ENCODE measurements at places on chromosomes 6 and 20. TPM values are rescaled to one million over a fixed set of nuclear protein-coding genes. Genes with fewer than 3 reads are reported as not detected.
A peak's percentile ranks its signal among the peaks of the same experiment; 100 is the strongest.

DNA sequence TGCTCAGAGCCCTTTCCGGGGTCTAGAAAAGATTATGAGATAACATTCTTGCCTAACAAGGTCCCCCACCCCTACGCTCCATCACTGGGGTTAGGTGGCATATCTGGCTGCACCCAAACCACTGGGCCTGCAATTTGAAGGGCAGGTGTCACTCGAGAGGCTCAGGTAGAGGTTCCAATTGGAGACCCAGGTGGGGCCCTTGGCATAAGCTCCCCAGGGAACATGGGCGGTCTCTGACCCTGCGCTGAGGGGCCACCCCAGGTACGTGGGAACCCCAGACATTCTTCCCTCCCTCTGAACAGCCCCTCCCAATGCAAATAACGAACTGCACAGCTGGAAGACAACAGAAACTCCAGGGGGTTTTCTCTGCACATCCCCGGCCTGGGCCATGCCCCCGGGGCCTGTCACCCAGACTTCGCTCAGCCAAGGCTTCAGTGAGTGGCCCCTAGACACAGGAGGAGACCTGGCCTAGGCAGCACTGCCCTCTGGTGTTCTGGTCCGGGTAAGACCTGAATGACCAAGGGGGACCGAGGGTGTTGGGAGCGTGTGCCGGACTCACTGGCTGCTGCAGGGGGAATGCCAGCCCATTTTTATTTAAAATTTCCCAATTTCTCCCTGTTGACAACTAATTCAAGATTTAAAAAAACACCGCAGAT, 47.5 kb downstream of the DSTN start:
- no peak overlapping the region for H3K4me3 ChIP-seq
- peak; percentile 64 for DNase-seq
- no peaks in the 10 kb centered on the region for H3K27me3 ChIP-seq
- no peaks in the 10 kb centered on the region for H3K36me3 ChIP-seq
- peaks cover 3% of the 10 kb centered on the region for H3K4me1 ChIP-seq

The PPIL6 gene
- total RNA-seq = 2.4 TPM

GRCh38 chr6:127879685-127880084, 21.2 kb downstream of the THEMIS start:
- DNase-seq = no peak
- no peaks in the 10 kb centered on the region for H3K27me3 ChIP-seq
- no peaks in the 10 kb centered on the region for H3K36me3 ChIP-seq
- H3K27ac ChIP-seq = no peak overlapping the region
- no peak overlapping the region for H3K4me3 ChIP-seq
- H3K4me1 ChIP-seq = no peaks in the 10 kb centered on the region

GRCh38 chr20:20887593-20888265, 175.3 kb upstream of the RALGAPA2 start:
- no peaks in the 10 kb centered on the region for H3K36me3 ChIP-seq
- H3K27me3 ChIP-seq = no peaks in the 10 kb centered on the region

DNA sequence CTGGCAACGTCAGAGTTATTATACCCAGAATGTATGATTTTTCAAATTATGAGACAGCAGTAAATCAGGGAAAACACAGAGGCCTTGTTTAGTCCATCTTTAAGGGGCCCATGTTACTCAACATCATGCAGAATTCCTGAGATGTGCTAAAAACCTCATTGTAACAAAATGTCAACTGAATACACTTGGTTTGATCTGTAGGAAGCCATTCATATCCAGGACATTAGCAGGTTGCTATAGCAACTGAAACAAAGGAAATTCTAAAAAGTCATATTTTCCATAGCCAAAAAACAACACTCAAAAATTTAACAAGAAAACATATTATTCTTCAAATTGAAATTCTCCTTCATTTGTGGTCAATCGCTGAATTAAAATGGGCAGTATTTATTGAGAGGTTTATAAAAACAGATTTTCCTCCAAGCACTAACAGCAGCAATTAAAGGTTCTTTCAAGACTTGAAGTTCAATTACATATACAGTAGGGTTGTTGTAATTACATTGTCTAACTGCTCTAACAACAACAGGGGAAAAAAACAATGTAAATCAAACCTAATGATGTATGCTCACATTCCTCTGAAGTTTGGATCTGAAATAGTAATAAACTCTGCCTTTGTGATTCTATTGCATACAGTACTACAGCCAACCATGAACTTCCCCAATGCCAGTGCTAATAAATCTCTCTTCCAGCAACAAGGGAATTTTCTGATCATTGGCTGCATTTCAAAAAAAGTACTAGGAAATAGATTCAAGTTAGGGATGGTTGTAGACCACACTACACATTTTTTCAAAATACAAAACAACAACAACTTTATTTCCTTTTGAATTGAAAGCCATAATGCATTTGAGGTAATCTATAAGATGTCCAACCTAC, 34.9 kb downstream of the COL12A1 start:
- no peak overlapping the region for H3K27ac ChIP-seq
- H3K27me3 ChIP-seq = no peaks in the 10 kb centered on the region
- no peaks in the 10 kb centered on the region for H3K4me1 ChIP-seq
- no peaks in the 10 kb centered on the region for H3K36me3 ChIP-seq

The ACSS2 gene
- 106 TPM for total RNA-seq
